ENCODE measurements at places on chromosomes 16 and 17. TPM values are rescaled to one million over a fixed set of nuclear protein-coding genes. Genes with fewer than 3 reads are reported as not detected.

PRSS8 gene
- total RNA-seq = not detected

IKZF3 gene
- total RNA-seq = 1.5 TPM

TEX19 gene
- total RNA-seq = not detected

- DNase-seq = no peak
These were observed 35.4 kb downstream of the ARSG start for GRCh38 chr17:68326681-68327080.

GRCh38 chr16:30958175-30959079, 873 bp downstream of the SETD1A start:
- DNase-seq = no peak

DNA sequence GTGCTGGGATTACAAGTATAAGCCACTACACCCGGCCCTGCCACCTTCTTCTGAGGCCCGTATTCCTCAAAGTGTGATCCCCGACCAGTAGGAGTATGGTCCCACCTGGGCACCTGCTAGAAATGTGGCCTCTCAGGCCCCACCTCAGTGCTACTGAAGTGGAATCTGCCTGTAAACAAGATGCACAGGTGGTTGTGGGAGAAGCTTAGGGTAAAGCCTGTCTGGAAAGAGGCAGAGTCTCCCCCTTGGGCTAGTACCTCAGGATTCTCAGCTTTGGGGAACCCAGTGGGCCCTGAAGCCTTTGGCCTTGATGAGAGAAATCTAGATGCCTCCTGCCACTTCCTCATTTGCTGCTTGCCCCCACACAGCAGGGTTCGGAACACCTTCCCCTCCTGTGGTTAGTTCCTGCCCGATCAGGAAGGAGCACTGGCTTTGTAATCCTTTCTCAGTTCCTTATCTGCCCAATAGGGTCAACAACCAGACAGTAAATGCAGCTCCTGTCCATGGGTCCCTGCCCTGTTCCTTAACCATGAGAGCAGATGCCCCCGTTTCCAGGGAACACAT, 25.2 kb downstream of the TK2 start:
- no peak for DNase-seq

DNA sequence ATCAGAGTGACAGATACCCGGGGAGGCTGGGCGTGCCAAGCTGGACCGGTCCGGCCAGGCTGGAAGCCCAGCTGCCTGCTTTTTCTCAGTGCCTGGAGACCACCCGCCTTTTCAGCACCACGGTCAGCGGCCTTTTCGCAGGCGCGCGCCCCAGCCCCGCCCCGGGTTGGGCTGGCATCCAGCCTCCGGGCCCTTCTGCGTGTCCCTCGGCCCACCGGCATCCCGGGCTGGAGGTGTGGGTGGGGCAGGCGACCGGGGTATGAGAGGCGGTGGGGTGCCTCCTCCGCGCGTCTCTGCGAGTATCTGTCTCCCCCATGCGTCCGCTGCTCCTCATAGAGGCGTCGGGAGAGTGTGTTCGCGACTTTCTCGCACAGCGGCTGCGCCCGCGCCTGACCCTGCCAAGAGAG, 102.5 kb downstream of the MRM1 start:
- no peak for DNase-seq

DNA sequence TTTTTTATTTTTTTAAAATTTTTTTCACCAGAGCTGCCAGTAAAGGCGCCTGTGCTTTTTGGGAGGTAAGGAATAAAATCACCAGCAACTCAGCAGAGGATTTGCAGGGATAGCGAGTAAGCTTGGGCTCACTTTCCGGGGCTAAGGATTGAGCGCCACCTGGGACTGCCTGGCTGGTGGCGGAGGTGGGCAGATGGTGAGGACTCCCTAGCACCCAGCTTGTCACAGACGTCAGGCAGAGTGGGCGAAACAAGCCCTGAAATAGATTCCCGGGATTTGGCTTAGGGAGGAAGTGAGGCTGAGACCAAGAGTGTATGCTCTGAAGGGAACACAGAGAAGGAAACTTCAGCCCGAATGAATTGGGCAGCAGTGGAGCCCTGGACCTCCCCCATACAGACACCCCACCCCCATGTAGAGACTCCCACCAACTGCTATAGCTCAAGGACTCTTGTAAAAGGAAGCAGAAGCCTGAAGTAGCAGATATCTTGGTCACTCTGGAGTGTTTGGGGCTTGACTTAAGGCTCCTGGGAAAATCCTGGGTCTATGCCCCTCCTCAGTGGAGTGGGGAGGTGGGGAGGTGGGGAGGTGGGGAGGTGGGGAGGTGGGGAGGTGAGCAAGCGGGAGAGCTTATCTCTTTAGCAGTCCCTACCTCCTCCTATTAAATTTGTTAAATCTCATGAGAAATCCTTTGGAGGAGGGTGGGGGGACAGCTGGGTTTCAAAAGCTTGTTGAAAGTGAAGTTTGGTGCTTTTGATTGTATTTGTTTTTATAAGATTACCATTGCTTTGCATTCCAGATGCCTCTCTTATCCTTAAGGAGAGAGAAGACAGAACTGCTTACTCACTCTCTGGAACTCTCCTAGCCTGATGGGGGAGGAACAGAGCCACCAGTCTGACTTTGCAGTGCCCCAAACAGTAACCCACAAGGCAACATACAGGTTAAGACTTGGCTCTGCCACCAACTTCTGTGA, 8.2 kb downstream of the ARL4D start:
- DNase-seq = no peak

DNA sequence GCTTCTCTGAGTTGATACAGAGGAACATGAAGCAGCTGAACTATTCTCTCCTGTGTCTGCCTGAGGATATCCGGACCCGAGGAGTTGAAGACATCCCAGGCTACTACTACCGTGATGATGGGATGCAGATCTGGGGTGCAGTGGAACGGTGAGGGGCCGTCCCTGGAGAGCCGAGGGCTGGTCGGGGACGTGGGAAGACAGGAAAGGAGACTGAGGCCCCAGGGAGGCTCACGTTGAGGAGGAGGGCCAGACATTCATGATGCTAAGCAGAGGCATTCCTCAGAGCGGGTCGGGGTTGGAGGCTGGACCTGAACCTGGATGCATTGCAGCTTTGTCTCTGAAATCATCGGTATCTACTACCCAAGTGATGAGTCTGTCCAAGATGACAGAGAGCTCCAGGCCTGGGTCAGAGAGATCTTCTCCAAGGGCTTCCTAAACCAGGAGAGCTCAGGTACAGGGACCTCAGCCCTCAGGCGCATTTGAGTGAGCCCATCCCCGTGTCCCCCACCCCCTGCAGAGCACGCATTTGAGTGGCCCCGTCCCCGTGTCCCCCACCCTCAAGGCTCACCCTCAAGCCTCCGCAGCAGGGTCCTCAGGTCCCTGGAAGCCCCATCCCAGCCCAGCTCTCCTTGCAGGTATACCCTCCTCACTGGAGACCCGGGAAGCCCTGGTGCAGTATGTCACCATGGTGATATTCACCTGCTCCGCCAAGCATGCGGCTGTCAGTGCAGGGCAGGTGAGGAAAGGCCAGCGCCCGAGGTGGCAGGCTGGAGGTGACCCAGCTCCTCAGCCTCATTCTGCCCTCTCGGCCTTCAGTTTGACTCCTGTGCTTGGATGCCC, 8.3 kb downstream of the ALOX15B start:
- peak; percentile 57 for DNase-seq

DNA sequence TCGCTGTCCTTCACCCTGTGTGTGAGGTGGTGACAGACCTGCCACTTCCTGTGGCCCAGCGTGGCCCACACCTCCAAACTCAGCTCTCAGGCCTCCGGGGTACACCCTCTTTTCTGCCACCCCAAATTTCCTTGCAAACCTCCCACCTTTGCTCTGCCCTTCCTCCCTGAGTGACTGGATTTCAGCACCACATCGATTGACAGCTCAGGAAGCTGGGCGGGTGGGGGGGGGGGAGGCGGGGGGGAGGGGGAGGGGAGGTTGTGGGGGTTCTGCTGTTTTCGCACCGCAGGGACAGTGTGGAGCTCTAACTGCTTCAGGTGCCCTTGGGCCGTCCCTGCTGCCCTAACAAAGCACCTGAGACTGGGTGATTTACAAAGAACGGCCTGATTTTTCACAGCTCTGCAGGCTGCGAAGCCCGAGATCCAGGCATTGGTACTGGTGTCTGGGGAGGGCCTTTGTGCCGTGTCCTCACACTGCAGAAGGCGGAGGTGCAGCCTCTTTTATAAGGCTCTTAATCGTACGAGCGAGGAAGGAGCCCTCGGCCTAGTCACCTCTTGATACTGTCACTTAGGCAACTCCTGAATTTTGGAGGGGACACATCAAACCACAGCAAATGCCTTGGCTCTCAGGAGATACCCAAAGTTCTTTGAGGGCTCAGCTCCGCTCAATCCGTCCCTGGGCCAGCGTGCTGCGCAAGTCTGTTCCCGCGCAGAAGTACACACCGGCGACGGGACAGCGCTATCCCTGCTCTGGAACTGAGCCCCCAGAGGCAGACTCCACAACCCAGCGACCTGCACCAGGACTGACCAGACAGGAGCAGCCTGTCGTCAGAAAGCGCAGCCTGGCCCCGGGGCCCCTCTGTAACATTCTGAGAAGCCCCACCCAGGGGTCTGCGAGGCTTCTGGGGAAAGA, 3.6 kb downstream of the NDUFAF8 start:
- no peak for DNase-seq

GRCh38 chr17:46266656-46267544, 28.0 kb upstream of the LRRC37A start:
- peak; percentile 91 for DNase-seq

DNA sequence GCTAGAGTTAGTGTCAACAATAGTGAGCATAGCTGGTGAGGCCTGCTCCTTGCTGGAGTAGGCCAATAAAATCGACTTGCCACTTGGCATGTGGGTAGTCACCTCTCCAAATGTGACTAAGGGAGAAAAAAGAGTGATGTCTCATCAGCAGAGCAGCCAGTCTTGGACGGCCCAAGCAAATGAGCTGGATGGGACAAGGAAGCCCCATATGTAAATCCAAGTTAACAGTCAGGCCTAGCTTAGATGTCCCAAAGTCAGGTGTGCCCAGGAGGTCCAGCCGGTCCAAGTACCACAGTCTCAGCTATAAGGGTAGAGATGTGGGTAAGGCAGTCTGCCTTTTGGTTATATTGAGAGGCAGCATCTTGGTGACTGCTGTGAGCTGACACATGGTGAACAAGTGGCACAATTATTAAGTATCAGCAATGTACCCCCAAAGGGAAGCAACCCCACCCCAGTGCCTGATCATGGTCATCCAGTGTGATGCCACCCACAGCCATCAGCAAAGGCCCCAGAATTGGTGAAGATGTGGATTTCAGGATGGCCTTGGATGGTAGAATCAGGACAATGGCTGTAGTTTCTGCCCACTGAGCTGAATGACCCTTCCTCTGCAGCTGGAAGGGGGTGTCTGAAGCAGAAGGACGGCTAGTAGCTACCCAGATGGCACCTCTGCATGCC, 83.4 kb downstream of the TNFRSF13B start:
- peak; percentile 9 for DNase-seq

All from ascending aorta (tissue), 2 donors.